Heart right ventricle (tissue), 16 donors: ENCODE measurements at places on chromosomes 1 and 21. TPM values are rescaled to one million over a fixed set of nuclear protein-coding genes. Genes with fewer than 3 reads are reported as not detected.

DNA sequence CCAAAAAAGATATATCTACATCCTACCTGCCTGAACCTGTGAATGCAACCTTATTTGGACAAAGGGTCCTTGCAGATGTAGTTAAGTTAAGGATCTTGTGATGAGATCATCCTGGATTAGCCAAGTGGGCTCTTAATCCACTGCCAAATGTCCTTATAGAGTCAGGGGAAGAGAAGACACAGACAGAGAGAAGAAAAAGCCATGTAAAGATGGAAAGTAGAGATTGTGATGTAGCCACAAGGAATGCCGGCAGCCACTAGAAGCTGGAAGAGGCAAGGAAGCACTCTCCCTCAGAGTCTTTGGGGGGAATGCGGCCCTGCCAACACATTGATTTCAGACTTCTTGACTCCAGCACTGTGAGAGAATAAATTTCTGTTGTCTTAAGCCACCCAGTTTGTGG, 16.2 kb downstream of the HSD11B1 start:
- no peak for DNase-seq

Gene RIPK4
- total RNA-seq: not detected

GRCh38 chr21:33441489-33442477, 38.0 kb downstream of the TMEM50B start:
- peak; percentile 37 for DNase-seq

DNA sequence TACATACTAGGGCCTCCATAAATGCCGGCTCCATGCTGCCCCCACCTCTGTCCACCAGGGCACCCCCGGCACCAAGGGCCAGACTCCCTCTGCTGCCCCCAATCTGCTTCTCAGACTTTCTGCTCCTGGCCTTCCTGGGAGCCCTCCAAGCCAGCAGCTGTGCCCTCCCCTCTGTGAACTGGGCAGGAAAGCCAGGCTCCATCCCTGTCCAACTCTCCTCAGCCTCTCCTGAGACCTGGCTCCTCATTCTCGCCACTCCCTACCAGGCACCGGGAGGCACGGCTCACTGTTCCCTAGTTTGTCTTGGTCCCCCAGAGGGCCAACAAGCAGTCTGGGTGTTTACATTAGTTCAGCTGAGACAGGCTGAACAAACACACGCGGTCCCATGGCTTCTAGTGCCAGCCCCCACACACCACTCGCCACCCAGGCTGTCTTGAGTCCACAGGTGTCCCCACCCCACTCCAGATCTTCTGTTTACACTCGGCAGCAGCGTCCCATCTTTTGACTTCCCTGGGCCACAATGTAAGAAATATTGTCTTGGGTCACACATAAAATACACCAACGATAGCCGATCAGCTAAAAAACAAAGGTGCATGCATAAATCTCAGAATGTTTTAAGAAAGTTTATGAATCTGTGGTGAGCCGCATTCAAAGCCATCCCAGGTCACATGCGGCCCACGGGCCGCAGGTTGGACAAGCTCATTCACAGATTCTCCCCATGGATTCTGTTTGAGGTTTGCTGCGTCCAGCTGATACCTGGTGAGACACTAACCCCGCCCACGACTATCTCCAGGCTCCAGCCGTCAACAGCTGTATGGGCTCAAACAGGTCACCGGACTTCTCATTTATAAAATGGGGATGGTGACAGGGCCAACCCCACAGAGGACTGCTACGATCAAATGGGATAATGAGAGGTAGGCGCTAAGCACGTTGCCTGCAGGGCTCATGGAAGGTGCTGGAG, 29.5 kb upstream of the ECE1 start:
- DNase-seq: no peak

DNA sequence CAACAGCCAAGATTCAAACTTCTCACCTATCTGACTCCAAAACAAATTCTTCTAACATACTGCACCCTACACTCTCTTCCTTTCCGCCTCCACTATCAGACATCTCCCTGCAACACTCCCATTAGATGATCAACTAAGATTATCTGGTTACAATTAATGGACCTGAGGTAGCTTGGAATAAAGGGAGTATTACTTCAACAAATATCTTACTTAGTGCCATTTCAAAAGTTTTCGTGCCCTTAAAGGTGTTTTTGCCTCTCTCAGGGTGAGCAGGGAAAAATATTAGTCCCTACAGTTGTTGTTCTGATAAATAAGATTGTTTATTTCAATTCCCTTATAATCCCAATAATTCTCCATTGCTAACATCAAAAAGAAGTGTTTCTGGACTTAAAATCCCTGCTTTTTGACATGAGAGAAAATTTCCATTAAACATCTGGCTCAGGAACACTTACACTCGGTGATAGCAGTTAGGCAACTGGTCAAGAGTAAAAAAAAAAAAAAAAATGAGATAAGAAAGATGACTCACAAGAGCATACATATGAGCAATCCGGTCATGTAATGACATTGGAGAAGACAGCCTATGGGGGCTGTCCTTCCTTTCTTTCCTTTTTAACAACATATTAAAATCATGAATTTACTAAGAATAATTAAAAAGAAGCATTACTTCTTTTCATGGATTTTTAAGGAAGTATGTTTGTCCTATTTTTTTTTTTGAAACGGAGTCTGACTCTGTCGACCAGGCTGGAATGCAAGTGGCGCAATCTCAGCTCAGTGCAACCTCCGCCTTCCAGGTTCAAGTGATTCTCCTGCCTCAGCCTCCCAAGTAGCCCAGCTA, 7.6 kb downstream of the RSBN1 start:
- no peak for DNase-seq

DNA sequence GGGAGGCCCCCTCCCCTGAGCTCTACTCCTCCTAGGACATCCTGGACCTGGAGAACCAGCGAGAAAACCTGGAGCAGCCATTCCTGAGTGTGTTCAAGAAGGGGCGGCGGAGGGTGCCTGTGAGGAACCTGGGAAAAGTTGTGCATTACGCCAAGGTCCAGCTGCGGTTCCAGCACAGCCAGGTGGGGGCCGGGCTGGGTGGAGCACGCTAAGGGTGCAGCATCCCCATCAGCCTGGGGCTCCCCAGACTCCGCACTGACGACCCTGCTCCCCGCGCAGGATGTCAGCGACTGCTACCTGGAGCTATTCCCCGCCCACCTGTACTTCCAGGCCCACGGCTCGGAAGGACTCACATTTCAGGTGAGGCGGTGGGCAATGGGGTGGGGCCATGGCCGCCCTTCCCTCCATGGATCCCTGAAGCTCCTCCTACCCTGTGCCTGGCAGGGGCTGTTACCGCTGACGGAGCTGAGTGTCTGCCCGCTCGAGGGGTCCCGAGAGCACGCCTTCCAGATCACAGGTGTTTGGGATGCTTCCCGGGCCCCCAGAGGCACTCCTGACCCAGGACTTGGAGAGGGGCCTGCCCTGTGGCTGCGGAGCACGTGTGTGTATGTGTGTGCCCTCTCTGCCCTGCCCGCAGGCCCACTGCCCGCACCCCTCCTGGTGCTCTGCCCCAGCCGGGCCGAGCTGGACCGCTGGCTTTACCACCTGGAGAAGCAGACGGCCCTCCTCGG, 4.1 kb downstream of the PLEKHN1 start:
- DNase-seq: no peak
